Mucosa of descending colon (tissue), 3 donors: ENCODE measurements at places on chromosomes 11 and 22. TPM values are rescaled to one million over a fixed set of nuclear protein-coding genes. Genes with fewer than 3 reads are reported as not detected.

TSGA10IP gene
- not detected for total RNA-seq

ZBTB16 gene
- total RNA-seq, result 4.9 TPM

GRCh38 chr11:92790926-92791616 lies 178.4 kb upstream of the MTNR1B start:
- no peak for DNase-seq

- no peak for DNase-seq
These were observed 81.4 kb upstream of the GRIK4 start for GRCh38 chr11:120430146-120430545.
